ENCODE measurements at places on chromosomes 2 and 18.

DNA sequence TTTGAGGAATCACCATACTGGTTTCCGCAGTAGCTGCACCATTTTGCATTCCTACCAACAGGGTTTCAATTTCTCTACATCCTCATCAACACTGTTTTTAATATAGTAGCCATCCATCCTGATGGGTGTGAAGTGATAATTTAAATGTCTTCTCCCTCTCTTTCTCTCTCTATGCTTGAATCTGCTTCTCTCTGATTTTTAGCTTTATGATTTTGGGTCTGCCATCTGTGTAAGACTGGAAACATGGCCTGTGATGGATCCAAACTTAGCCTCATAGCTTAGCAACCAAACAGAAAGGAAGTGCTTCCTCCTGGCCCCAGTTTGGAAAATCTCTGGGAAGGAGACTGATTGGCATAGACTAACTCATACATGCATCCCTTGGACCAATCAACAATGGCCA is 33.7 kb upstream of the OSBPL6 start:
- no peak for DNase-seq

DNA sequence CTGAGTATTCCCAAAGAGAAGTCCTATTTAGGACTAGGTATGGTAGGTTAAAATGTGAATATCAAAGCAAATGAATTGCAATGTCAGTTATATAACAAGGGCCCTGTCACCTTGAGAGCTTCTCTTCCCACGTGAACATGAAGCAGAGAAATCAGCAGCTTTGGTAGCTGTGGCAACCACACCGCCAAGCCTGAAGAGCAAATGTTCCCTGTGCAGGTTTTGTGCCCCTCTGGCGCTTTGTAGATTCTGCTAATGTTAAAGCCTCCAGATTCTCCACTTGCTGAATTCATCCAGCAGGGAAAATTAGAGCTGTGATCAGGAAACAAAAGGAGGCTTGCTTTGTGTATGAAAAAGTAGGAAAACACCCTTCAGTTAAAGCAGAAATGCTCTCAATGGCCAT is 322.6 kb downstream of the RBM43 start:
- no peak for DNase-seq

DNA sequence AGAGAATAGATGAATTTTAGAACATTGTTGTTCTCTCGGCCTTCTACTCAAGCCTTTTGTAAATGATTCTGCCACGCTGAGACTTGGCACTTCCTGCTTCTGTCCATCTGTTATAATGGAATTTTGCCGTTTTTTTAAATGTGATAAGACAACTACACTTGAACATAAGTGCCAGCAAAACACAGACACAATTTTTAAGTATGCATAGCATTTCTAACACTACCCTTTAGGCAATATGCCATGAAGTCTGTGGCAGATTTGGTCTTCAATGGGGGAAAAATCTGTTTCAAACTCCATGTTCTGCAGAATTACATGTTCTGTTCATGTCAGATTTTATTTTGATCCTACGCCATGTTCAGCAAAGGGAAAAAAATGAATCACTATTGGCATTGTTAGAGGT is 1170.7 kb upstream of the SLC39A10 start:
- DNase-seq, result no peak

- no peak for DNase-seq
Measured at GRCh38 chr2:150043172-150043500, 444.3 kb downstream of the RND3 start.

GRCh38 chr2:55231546-55232083 is 478 bp downstream of the CLHC1 start:
- DNase-seq, result no peak

GRCh38 chr2:161422816-161423403 is 6.8 kb downstream of the TBR1 start:
- no peak for DNase-seq
